ENCODE measurements at places on chromosomes 3 and 15.

DNA sequence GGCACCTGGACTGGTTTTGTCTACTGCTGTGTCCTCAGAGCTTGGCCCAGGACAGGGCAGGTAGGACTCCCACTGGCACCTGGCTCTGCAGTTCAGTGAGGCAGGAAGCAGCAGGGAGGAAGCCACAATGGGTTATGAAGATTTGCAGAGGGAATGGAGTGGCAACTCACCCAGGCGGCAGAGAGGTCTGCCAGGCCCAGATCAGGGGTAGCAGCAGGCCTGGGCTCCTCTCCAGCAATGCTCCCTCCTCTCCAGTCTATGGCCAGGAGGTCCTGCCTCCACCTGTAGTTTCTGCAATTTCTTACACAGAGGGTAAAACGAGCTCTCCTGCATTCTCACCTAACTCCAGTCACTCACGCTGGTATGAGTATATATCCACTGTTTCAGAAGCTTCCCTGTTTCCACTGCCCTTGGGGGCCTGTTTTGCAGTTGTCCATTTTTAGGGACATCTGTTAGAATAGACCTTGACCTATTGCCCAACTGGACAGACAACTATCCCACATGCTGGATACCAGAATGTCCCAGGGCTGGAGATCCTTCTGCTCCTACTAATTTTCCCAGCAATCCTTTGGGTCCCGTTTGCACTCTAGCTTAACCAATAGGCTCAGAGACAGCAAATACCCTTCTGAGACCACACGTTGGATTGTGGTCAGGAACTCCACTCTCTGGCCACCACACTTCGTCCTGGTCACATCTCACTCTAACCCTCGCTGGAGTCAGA, 35.2 kb downstream of the HMCES start:
- DNase-seq: no peak

GRCh38 chr15:82174471-82175235, 87.9 kb downstream of the EFL1 start:
- no peak for DNase-seq

DNA sequence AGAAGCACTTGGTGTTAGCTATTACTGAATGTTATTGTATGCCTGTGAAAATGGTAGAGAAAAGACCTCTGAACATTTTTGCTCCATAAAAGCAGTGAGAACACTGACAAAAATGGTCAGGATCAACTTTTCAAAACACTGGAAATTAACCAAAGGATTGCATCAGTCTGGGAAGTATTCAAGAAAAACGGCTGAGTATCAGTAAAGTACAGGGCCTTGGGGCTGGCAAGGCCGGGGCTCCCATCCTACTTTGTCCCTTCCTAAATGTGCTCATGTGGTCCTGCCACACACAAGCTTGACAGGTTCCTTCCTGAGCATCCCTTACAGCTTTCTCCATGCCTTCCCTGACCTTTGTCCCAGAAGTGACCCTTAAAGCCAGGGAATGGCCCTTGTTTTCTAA, 84.0 kb downstream of the CFAP20DC start:
- no peak for DNase-seq

DNA sequence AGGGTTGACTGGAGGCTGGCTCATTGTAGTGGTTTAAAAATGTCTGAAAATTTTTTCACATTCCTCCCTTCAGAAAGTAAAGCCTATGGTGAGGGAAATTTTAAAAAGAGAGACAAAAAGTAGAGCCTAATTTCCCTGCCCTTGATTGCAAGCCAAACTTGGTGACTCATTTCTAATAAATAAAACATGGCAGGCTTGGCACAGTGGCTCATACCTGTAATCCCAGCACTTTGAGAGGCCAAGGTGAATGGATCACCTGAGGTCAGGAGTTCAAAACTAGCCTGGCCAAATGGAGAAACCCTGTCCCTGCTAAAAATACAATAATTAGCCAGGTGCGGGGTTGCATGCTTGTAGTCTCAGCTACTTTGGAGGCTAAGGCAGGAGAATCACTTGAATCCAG, 18.9 kb upstream of the ARRDC4 start:
- no peak for DNase-seq

- DNase-seq: no peak
These were observed 597.3 kb downstream of the ZIC1 start for GRCh38 chr3:148006508-148006907.

DNA sequence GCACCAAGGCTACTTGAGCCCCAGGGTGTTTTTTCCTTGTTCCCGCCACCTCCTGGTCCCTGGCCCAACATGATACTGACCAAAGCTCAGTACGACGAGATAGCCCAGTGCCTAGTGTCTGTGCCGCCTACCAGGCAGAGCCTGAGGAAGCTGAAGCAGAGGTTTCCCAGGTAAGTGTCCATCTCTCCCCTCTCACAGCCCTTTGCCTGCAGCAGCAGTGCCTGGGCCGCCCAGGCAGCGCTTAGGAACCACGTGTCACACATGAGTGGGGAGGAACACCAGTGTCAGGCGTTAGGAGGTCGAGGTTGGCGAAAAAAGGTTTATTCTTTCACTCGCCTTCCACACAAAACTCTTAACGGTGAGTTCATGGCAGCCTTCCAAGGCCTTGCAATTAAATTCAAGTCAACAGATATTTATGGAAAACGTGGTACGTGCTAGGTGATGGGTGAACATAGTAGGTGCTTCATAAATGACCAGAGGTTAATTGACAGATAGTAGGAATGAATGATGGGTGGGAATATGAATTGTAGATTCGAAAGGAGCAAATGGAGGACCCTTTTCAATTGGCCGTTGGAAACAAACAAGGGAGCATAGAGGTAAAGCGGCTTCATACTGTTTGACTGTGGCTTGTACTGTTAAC, 486 bp downstream of the CDIN1 start:
- DNase-seq: no peak

DNA sequence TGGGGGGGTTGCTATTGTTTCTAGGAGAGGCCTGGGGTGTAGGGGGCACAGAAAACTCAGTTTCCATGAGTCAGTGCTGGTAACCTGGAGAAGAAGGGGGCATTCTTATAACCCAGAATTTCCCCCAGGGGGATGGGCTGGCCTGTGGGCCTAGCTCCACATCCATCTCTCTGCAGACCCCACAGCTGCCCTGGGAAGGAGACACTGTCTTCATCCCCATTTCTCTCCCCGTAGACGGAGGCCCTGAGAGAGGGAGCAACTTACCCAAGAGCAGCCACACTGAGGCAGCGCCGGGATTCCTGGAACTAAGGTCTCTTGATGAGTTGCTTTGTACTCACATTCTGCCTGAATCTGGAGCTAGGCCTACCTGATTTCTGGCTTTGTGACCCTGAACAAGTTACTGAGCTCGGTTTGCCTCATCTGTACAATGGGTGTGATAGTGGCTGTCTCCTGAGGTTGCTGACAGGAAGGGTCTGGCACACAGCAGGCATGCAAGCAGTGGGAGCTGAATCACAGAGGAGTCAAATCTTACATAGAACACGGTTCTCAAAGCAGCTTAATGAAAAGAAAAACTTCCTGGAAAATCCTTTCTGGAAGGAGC, 55.0 kb upstream of the LCTL start:
- DNase-seq: no peak

- no peak for DNase-seq
These were observed 898 bp downstream of the FBLN2 start for GRCh38 chr3:13549623-13550422.

- DNase-seq: no peak
These were observed 1.9 kb downstream of the ROBO1 start for GRCh38 chr3:79765911-79766310.

DNA sequence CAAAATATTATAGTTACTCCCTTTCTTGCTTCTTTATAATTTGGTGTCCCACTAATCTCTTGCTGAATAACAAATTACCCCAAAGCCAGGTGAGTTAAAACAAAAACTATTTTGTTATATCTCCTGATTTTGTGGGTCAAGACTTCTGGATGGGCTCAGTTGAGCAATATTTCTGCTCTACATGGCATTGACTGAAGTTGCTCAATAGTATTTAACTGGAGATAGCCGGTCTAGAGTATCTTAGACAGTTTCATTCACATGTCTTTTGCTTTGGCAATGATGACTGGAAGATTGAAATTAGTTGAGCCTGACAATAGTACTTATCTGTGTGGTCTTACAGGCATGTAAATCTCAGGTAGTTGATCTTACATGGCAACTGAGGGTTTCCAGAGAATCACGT, 51.0 kb upstream of the TP63 start:
- no peak for DNase-seq

GRCh38 chr3:42746455-42747450, 26.3 kb downstream of the CCDC13 start:
- DNase-seq: no peak

DNA sequence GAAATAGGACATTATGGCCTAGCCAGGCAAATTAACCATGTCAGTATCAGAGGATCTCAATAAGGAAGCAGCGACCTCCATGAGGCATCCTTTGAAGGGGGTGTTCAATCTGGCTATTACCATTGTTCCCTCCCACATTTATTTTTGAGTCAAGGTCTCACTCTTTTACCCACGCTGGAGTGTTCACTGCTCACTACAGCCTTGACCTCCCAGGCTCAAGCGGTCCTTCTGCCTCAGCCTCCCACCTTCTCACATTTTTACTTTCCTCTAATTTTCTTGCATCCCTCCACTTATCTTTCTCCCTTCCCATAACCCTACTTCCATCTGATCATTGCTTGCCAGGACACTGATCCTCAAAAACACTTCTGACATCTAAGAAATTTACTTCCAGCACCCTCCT, 654.0 kb upstream of the NR2F2 start:
- DNase-seq: no peak

DNA sequence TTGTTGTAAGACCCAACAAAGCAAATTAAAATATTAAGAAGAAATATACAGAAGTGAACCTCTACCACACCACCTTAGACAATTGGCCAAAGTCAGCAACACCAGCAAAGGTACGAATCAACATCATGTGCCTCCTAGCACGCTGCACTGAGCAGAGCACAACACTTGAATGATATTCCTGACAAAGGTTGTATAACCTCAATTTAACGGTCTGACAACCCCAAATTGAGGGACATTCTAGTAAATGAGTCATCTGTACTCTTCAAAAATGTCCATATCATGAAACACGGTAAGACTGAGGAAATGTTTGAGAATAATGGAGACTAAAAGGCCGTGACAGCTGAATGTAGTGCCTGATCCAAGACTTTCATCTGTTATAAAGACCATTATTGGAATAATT, 41.3 kb upstream of the TNFSF10 start:
- no peak for DNase-seq

- DNase-seq: no peak
These were observed 403.9 kb downstream of the MECOM start for GRCh38 chr3:169259661-169260060.

GRCh38 chr3:122795674-122796195, 866 bp downstream of the SLC49A4 start:
- no peak for DNase-seq

DNA sequence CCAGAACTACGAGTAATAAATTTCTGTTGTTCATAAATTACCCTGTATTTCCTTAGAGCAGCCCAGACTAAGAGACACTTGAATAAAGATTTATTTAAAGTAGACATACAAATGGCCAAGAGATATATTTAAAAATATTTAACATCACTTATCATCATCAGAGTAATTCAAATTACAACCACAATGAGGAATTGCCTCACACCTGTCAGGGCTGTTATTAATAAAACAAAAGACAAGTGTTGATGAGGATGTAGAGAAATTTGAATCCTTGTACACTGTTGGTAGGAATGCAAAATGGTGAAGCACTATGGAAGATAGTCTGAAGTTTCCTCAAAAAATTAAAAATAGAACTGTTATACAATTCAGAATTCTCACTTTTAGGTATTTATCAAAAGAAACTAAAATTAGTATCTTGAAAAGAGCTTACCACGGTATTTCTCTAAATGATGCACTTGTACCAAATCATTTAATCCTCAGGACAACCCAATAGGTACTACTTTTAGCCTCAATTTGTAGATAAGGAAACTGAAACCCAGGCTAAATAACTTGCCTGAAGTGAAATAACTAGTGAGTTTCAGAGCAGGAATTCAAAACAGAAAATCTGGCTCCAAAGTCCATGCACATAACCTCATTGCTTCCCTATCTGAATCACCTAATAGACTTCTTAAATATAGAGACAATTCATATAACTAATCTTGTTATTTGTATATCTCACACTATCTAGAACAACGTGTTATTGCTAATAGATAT, 69.4 kb downstream of the ZBTB20 start:
- no peak for DNase-seq

DNA sequence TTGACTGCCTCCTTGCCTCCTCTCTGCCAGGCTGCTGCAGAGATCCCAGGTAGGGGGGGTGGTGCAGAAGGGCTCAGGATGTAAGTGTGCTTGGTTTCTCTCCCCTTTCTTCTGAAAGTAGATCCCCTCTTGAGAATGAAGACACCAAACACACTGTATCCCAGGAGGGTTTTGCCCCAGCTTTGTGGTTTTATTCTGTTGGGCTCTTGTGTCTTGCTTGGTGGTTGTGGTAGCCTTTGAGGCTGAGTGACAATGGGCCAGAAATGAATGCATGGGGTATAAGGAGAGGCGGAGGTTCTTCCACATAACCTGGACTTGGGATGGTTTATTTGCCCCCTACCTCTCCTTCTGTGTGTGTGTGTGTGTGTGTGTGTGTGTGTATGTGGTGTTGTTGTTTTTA, 5.7 kb downstream of the PDIA5 start:
- no peak for DNase-seq

DNA sequence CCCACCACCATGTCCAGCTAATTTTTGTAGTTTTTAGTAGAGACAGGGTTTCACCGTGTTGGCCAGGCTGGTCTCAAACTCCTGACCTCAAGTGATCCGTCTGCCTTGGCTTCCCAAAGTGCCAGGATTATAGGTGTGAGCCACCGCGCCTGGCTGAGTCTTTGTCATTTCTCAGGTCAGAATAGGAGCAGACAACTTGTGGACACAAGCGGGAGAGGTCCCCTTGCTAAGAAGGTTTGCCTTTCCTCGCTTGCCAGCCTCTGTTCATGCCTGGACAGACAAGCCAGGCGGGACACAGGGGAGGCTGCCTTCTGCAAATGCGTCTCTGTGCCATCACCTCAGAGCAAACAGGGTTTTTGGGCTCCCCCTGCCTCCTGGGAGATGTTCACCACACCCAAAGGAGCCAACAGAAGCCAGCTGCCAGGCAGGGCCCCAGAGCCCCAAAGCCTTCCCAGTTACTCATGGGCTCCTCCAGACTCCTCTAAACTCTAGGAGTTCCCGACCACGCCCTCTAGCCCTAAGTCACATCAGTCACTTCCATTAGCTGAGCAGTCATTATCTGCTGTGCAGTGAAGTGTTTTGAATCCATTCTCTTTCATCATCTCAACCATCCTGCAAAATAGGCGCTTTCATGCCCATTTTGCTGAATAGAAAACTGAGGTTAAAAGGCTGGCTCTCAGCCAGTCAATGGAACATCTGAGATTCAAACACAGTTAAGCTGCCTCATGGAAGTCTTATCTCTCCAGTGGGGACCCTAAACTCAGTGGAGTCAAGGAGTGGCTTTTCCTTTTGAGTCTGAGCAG, 245.0 kb downstream of the UACA start:
- no peak for DNase-seq

- DNase-seq: no peak
These were observed 80.3 kb downstream of the CERS3 start for GRCh38 chr15:100448481-100448880.
